Right atrium auricular region (tissue), 2 donors: ENCODE measurements at places on chromosomes 7 and 10. TPM values are rescaled to one million over a fixed set of nuclear protein-coding genes. Genes with fewer than 3 reads are reported as not detected.

GRCh38 chr10:22723343-22723779, 9.0 kb upstream of the PIP4K2A start:
- no peak for DNase-seq

The SLC13A4 gene
- 0.12 TPM for total RNA-seq

- DNase-seq, result no peak
Measured at GRCh38 chr7:149569025-149569725, 71.6 kb upstream of the ZNF746 start.

The MRPS33 gene
- 36.1 TPM for total RNA-seq
